ENCODE measurements at places on chromosomes 16 and 17.
A peak's percentile ranks its signal among the peaks of the same experiment; 100 is the strongest.

GRCh38 chr17:61253362-61253761 lies 146.3 kb upstream of the TBX2 start:
- DNase-seq: no peak

DNA sequence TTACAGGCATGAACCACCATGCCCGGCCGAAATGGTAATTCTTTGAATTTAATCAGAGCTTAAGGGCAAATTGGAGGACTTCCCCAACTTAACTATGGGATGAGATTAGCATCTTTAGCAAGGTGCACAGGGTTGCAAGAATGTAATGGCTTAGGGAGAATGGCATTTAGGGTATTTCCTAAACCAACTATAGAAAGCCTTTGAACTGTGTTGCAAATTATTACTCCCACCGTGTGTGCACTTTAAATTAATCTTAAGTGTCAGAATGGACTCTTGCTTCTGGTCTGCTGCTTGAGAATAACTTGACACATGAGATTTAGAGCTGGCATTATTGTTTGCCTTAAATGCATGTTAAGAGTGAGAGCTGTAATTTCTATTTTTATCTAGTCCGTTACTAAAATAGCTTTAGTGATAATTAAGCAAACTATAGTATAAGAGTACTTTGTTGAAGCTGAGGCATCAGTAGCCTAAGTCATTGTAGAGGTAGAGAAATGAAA lies 59.8 kb downstream of the TUBD1 start:
- DNase-seq: no peak

- no peak for DNase-seq
Observed at GRCh38 chr16:58638148-58639036, 8.8 kb upstream of the CNOT1 start.

- no peak for DNase-seq
Observed at GRCh38 chr16:73036074-73036826, 11.7 kb downstream of the ZFHX3 start.

- DNase-seq: no peak
Observed at GRCh38 chr17:66412857-66413558, 110.6 kb downstream of the PRKCA start.

DNA sequence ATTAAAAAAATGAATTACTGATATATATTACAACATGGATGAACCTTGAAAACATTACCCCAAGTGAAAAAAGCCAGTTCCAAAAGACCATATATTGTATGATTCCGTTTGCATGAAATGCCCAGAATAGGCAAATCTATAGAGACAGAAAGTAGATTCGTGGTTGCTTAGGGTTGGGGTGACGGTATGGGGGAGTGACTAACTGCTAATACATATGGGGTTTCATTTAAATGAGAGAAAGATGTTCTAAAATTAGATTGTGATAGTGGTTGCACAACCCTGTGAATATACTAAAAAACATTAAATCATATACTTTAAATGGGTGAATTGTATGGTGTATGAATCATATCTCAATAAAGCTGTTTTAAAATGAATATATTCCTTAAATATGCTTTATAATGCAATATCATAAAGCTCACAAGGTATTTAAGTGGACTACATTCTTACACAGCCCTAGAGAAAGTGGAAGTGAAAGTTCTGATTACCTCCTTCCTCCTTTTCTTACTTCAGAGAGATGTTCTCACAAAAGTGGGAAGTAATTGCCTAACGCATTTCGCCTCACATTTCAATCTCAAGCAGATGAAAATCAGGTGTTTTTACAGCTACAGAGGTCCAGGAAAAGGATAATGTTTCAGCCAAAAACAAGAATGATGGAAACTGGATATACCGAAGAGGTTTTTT lies 142.7 kb upstream of the GNAO1 start:
- no peak for DNase-seq

- no peak for DNase-seq
Observed at GRCh38 chr16:56600398-56600999, 7.9 kb upstream of the MT2A start.

- peak; percentile 87 for DNase-seq
Observed at GRCh38 chr17:2244545-2245525, 58.8 kb downstream of the SMG6 start.

- no peak for DNase-seq
Observed at GRCh38 chr17:43958748-43959352, 5.1 kb upstream of the PYY start.

GRCh38 chr17:74842146-74842598 lies 17.5 kb downstream of the GRIN2C start:
- no peak for DNase-seq

DNA sequence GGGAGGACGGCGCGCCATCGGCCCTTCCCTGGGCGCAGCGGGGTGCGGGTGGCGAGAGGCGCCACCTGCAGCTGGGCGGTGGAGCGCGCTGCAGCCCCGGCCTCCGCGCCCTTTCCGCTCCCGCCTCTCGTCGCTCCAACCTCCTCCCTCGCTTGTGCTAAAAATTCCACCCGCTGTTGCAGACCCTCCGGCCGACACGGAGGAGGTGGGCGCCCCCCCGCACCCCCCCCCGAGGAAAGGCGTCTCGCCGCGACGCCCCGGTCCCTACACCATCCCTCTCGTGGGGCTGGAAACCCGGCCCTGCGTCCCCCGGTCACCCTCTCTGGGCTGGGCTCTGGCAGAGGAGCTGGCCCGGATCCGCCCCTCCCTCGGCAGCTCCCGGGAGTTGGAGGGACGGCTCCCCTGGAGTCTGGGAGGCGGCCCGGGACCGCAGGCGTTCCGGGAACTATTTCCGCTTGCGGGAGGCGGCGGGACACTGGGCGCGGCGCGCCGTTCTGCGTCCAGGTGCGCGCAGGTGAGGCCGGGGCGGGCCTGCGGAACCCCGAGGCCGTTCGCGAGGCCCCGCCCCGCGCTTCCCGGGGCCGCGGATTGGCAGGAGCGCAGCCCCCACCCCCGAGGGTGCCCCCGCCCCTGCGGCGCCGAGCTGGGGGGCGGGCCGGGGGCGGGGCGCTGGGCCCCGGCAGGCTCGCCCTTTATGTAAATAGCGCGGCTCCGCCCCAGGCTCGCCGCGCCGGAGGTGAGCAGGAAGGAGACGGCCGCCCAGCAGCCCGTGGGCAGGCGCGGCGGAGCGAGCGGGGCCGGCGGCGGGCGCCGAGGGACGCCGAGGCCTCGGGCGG lies at the start of gene LLGL2:
LLGL2 (plus strand) TSS at position 728 of the 836 bp plus-strand sequence. CDS start 17,730 bp downstream, outside the sequence.
- DNase-seq: peak; percentile 79

- DNase-seq: no peak
Observed at GRCh38 chr16:63066552-63066951, 1030.3 kb upstream of the CDH8 start.

DNA sequence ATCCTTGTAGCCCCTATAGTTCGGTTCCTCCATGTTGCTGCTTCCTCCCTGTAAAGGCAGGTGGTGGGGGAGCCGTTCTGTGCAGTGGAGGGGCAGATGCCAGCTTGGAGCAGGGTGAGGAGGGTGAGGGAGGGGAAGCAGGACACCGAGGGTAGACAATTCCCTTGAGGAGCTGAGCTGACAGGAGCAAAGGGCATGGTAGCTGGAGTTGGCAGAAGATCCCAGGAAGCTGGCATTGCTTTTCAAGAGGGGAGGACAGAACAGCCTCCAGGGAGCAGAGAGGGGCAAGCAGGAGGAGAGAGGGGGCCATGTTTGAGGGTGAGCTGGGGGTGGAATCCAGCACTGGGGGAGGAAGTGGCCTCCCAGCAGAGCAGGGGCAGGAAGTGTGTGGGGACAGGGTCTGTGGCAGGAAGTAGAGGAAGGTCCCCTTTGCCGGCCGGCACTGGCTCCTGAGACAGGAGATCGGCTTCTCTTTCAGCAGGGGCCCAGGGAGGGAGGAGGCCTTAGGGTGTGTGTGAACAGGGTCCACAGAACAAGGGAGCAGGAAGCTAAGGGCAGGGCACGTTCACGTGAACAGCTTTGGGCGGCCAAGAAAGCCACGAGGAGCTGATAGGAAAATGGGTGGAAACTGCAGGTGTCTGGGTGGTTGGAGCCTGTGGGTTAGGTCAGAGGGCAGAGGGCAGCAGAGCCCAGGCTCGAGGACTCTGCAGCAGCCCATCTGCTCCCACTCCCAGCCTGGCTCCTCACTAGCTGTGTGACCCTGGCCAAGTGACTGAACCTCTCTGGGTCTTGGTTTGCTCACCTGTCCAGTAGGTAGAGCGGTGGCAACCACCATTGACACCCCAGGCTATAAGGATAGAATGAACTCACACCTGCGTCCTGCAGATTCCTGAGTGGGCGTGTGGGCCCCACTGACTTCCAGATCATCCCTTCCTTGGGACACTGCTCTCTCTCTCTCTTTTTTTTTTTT lies 17.5 kb upstream of the SPNS2 start:
- peak; percentile 60 for DNase-seq

- no peak for DNase-seq
Observed at GRCh38 chr17:59073972-59074371, 32.7 kb downstream of the TRIM37 start.

- no peak for DNase-seq
Observed at GRCh38 chr17:81163703-81164370, 1.5 kb upstream of the PVALEF start.

DNA sequence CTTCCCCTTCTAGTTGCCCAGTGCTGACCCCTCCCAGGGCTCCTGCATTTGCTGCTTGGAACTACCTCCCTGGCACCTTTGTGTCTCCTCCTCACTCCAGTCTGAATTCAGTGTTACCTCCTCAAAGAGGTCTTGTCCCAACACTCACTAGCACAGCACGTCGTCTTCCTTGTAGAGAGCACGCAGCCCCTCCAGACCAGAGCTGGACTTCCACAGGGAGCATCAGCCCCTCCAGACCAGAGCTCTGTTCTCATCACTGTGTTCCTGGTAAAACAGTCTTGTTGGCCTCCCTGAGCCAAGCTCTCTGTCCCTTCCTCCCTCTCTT lies 27.8 kb upstream of the MGAT5B start:
- DNase-seq: no peak

DNA sequence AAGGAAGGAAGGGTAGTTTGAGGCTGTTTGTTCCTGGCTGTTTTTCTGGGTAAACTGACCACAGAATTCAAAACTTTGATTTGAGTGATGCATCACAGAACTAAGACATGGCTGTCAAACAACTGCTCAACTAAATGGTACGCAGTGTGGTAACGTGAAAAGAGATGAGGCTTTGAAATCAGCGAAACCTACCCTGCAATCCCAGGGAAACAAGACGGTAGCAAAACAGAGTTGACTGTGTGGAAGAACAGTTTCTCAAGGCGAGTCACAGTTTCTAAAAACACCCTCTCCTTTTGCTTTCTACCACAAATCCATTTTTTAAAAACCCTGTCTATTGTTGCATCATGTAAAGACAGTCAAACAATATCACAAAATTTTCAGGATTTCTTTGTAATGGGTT lies 156.0 kb upstream of the MAF start:
- DNase-seq: no peak

DNA sequence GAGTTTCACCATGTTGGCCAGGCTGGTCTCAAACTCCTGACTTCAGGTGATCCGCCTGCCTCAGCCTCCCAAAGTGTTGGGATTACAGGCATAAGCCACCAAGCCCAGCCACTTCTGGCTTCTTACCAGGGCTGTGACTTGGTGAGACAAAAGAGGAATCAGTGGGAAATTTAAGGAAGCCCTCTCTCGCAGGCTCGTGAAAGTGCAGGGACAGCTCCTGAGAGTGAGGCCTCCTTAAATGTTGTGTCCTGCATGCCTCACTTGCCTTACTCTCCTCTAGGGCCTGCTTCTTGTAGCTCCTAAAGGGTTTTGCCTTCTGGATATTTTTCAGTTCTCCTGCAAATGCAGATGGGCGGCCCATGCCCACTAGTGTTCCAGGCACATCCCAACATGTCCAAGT lies 5.2 kb downstream of the AHSP start:
- no peak for DNase-seq

GRCh38 chr17:68288375-68288774 lies 2.6 kb downstream of the SLC16A6 start:
- DNase-seq: no peak

DNA sequence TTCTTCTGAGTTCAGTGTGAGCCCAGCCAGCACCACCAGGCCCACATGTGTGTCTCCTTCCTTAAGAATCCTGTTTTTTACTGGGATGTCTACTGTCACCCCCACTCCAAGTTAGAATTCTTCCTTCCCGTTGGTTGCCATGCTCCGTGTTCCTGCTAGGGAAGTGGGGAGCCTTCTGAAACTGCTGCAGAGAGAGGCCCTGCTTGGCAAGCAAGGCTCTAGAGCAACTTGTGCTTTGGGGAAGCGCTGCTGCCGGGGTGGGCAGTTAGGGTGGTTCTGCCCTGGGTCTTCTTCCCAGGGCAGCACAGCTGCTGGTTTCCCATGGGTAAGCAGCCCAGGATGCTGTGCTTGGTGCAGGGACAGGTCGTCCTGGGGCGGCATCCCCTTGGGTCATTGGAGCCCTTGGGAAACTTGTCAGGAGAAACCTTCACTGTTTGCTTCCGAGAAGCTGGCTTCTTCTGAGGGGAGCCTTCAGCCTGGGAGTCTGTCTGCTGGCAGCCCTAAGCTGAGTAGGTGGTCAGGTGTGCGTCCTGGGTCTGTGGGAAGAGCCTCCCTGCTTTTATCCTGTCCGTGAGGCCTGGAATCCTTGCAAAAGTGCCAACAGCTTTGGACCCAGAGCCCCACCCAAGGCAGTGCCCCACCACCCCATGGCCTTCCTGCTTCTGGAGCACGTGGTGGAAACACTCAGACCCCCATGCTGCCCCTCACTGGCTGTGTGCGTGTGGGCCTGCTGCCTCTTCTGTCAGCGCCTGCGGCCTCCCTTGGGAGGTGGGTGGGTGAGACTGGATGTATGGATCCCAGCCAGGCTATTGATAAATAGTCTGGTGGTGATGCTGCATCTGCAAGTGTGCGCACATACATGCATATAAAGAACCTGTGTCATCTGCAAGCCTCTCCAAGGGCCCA lies 71.8 kb downstream of the PLD6 start:
- DNase-seq: no peak

DNA sequence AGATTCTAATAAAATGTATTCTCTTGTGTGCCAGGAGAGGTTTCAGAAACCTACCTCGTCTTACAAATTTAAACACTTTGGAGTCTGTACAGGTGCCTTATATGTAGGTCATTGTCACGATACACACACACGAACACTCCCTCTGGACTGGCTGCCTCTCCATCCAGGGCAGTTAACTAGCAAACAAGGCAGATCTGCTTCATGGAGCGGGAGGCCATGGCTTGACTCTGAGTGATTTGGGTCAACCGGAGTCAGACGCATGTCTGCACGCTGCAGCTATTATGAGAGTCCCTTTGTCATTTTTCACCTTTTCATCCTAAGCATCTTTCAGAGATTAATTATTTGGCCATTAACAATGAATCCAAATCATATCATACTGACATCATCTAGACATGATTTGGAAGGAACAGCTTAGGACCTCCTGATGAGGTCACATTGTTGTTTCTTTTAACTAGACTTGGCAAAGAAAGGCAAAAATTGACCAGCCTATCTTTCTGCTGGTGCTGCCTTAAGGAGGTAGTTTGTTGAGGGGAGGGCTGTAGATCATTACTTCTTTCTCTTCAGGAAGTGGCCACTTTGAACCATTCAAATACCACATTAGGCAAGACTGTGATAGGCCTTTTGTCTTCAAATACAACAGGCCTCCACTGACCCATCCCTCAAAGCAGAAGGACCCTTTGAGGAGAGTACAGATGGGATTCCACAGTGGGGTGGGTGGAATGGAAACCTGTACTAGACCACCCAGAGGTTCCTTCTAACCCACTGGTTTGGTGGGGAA lies 58.9 kb downstream of the HLF start:
- DNase-seq: no peak

All from activated T-cell treated with anti-CD3 and anti-CD28 coated beads, Interleukin-2, amount 50 U/mL, for 48 hours (primary cell).